ENCODE measurements at places on chromosomes 3 and 15.

DNA sequence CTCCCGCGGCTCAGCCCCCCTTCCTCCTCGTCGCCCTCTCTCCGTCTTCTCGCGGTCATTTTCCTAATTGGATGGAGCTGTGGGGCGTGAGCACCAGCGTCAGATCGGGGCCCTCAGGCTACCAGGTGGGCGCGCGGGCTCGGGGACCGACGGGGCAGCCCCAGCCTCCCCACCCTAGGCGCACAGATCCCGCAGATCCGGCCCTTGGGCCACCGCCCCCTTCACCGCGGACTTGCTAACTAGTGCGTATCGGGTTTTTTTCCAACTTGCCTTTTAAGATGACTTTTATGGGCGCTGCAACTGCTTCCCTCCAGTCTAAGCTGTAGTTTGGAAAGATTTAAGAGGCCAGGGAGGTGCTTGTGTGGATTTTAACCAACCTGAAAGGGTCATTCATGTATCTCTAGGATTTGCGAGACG, 1.3 kb downstream of the ZNF710 start:
- no peak for DNase-seq

- no peak for DNase-seq
Observed at GRCh38 chr15:54540721-54541120, 562.5 kb downstream of the UNC13C start.

GRCh38 chr3:113948015-113948917, 453 bp downstream of the ZDHHC23 start:
- DNase-seq = no peak

DNA sequence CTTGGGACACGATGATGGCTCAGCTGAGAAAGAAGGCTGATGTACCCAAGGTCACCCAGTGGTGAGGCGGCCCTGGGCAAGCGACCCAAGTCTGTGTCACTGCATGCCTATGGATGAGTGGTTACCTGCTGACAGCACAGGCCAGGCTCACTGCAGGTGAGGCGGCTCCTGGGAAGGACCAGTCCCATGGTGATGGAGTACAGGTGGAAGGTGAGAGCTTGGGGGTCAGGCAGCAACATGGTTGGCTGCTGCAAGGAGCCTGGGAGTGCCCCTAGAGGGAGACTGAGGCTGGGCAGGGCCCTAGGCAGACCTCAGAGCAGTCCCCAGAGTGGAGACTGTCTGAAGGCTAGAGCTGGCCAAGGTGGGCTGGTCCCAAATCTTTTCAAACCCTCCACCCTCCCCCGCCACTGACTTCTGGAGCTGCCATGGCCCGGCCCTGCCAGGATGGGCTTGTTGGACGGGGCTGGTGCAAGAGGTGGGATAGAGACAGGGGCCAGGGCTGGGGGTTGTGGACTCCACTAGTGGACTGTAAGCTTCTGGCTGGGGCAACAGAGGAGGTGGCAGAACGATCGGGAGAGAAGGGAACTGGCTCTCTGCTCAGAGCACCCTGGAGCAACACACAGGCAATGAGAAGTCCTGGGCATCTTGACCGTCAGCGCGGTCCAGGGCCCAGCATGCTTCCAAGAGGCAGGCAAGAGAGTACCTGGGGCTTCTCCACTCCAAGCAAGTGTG, 72.5 kb upstream of the SLC6A11 start:
- DNase-seq = no peak

GRCh38 chr3:114155370-114155821, 23.5 kb downstream of the DRD3 start:
- DNase-seq = no peak

- DNase-seq = no peak
Observed at GRCh38 chr15:64809649-64810496, 15.6 kb downstream of the PIF1 start.

- DNase-seq = no peak
Observed at GRCh38 chr3:170021083-170021482, 16.7 kb upstream of the GPR160 start.

- DNase-seq = peak; percentile 22
Observed at GRCh38 chr3:184636741-184637316, 75.0 kb downstream of the MAGEF1 start.

DNA sequence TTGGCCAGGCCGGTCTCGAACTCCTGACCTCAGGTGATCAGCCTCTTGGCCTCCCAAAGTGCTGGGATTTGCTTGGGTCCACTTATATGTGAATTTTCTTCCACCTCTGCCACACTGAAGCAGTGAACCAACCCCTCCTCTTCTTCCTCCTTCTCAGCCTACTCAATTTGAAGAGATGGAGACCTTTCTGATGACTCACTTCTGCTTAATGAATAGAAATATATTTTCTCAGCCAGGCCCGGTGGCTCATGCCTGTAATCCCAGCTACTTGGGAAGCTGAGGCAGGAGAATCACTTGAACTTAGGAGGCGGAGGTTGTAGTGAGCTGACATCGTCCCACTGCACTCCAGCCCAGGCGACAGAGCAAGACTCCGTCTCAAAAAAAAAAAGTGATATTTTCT, 46.8 kb upstream of the GATM start:
- no peak for DNase-seq

DNA sequence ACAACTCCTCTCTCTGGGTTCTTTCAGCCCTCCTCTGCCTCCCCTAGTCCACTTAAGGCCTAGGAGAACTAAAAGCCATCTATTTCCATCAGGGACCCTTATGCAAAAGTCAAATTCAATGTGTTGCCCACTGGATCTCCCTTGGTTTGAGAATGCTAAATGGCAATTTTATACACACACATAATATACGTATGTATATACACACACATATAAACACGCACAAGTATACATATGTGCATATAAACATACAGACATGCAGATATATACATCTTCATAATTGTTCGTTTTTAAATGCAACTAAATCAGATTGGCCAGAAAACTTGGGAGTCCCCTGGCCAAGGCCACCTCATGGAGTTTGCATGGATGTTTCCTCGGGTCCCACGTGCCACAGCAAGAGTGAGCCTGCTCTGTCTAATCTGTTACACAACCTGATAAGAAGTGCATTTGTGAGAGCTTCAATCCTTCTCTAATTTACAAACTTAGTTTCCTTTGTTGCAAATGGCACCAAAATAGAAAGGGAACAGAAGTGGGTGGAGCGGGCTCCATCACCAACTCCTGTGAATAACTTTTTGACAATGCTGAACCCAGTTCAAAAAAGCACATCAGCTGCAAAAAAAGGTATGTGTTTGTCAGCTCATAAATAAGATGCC, 84.2 kb downstream of the FOXP1 start:
- no peak for DNase-seq

GRCh38 chr3:11367143-11367693, 95.0 kb downstream of the ATG7 start:
- no peak for DNase-seq

DNA sequence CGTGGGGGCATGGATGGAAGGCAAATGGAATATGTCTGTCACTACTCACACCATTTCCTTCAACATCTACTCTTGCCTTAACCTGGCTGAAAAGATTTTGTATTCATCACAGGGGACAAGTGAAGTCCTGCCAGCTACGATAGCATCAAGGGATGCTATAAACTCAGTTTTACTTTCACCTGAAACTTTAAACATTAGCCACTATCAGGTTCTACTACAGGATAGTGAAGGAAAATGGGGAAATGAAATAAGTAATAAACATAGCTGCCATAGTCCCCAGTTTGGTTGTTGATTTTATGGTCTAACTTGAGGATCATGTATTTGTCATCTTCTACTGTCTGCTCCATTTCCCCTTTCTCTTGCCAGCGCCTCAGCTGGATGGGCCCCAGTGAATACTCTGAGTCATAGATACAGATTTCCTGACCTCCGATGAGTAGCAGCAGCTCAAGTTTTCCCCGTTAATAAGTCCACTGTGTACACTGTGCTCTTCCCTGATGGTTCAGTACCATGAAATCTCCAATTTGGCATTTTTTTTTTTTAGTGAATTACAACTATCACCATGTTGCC, 338.2 kb upstream of the SLCO3A1 start:
- peak; percentile 85 for DNase-seq

GRCh38 chr3:17656264-17656663, 86.2 kb downstream of the TBC1D5 start:
- DNase-seq = no peak

GRCh38 chr3:101379658-101380376, 59.4 kb upstream of the IMPG2 start:
- DNase-seq = no peak

DNA sequence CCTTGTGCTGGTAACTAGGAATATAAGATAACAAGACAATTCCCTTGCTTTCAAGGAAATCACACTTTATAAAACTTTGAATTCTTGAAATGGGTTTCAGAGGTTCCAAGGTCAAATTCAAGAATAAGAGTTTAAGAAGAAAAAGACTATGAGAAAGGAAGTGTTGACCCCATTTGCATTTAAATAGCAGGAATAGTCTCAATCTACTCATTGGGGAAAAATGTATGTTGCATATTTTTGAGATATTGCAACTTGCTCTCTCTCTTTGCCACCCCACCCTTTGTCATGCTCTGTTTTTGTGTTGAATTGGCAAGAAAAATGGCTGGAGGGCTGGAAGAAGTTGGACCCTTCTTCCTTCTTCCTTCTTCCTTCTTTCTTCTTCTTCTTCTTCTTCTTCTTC, 699.2 kb downstream of the TUSC7 start:
- DNase-seq = no peak

DNA sequence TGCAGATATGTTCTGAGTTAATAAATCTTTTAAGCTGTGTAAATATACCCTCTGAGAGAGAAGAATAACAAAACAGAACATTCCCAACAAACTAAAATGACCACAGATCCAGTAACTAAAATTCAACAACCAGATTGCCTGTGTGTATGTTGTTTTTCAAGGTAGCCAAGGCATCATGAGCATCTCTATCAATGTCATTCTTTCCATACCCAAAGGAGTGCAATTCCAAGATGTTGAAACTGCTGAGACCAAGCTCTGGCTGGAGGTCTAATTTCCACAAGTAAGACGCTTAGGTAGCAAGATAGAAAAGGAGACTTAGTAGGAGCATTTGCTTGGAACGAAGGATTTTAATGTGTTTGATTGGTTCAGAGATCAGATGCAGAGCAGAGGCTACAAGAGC, 276.3 kb downstream of the RBMS3 start:
- DNase-seq = no peak

DNA sequence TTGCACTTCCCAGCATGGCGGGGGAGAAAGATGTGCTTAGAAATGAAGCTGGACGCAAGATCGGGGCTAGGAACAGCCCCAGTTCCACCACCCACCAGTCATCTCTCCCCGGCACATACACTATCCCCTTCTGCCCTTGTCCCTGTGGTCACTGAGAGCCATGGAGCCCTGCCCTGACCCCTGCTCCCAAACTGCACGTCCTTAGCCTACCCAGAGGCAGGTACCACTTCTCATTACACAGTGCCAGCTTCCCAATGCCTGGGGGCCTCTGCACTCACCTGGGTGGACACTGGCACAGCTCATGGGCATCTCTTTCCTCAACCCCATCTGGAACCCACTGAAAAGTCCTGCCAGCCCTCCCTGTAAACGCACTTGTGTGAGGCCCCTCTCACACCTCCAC, 139.3 kb upstream of the PRR20G start:
- DNase-seq = no peak

DNA sequence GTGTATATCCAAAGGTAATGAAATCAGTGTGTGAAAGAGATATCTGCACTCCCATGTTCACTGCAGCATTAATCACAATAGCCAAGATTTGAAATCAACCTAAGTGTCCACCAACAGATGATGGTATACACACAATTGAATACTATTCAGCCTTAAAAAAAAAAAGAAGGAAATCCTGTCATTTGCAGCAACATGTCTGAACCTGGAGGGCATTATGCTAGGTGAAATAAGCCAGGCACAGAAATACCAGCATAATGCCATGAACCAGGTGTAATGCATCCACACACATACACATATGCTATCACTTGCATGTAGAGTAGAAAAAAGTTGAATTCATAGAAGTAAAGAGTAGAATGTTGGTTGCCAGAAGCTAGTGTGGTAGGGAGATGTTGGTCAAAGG, 18.4 kb upstream of the NR1I2 start:
- DNase-seq = no peak

GRCh38 chr15:28881600-28881999, 4.2 kb upstream of the APBA2 start:
- DNase-seq = no peak

DNA sequence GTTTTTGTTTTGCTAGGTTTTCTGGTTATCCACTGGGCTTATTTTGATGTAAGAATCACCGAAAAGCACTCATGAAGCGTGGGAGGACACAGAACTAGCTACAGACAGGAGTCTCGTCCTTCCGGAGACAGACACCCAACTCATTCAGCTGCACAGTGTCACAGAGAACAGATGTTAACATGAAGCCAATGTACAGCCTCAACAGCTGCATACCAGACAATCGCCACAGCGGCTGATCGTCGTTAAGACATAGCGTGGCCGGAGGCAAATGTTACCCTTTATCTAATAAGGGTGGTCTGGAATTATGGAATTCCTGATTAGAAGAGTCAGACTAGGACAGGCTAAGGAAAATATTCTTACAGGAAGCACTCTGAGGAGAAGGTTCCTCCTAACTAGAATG, 1.1 kb upstream of the PYGO1 start:
- no peak for DNase-seq

DNA sequence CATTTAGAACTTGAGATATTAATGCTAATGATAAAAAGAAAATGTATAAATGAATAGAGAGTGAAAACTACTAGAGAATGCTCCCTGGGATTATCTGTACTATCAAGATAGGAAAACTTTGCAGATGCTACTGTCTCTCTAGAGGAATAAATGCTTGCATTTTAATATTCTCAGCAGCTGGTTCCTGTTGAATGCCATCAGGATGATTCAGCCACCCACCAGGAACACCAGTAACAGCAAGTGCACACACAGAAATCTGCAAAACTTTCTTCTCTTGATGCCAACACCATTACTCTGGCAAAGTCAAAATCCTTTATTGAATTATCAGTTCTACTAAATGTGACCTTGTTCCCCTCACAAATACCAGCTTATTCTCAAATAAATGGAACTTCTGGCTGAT, 148.4 kb downstream of the TIGIT start:
- no peak for DNase-seq

- DNase-seq = no peak
Observed at GRCh38 chr3:140344601-140345205, 333.2 kb upstream of the TRIM42 start.

- DNase-seq = no peak
Observed at GRCh38 chr15:90822204-90822955, 46.0 kb upstream of the FURIN start.

Measured in epithelial cell of prostate (primary cell).